ENCODE measurements at places on chromosomes 6 and 20.

GRCh38 chr20:46142124-46142523 lies 24.0 kb downstream of the CD40 start:
- DNase-seq, result no peak

DNA sequence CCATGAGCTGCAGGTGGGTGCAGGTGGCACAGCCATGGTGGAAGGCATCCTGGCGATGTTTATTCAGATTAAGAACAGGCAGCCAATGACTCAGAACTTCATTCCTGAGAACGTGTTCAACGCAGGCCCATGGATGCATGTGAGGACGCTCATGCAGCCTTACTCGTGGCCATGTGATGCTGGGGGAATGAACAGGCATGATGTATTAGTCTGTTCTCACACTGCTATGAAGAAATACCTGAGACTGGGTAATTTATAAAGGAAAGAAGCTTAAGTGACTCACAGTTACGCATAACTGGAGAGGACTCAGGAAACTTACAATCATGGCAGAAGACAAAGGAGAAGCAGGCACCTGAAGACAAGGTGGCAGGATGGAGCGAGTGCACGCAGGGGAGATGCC lies 146.6 kb downstream of the RNASET2 start:
- DNase-seq, result no peak

DNA sequence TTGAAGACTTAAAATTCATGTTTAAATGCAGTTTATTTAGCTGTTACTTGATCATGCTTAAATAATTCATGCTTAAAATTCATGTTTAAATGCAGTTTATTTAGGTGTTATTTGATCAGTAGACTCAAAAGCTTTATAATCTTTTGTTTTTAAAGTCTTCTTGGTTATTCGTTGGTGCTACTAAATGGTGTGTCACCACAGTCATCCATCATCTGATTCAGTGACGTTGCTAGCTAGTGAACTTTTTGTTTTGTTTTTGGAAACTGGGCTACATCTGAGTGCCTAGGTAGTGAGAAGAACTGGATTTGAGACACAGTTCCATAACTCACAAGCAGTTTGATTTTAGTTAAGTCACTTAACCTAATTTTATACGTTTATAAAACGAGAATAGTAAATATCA lies 20.9 kb downstream of the SCAF8 start:
- peak; percentile 40 for DNase-seq

- no peak for DNase-seq
These were observed 11.7 kb downstream of the SMLR1 start for GRCh38 chr6:130838951-130839350.

GRCh38 chr6:111558690-111559187 lies 46.9 kb downstream of the TRAF3IP2 start:
- no peak for DNase-seq

GRCh38 chr6:15819226-15819625 lies 156.4 kb upstream of the DTNBP1 start:
- DNase-seq, result no peak

DNA sequence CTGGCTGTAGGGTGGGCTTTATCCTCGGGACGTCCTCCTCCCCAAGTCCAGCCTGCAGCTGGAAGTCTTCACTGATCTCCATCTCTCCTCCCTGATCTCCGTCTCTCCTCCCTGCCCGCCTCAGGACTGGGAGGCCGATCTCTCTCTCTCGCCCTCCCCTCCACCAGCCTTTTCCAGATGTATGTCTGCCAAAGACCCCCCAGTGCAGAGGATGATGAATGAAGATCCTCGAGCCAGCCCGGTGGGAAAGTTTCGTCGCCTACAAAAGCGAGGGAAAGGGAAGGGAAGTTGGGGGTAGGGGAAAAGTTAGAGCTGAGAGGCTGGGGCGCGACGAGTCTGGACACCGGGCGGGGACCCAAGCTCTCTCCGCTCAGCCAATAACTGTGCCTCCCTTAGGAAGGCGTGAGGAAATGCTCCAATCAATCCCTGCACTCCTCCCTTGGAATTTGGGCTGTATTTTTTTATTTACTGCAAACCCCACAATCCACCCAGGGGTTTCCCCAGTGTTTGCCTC lies 595 bp upstream of the SRF start:
- peak; percentile 86 for DNase-seq

GRCh38 chr6:44041461-44042260 lies 85.6 kb downstream of the MRPL14 start:
- no peak for DNase-seq

GRCh38 chr20:1463971-1464570 lies 2.6 kb downstream of the NSFL1C start:
- DNase-seq, result peak; percentile 36

DNA sequence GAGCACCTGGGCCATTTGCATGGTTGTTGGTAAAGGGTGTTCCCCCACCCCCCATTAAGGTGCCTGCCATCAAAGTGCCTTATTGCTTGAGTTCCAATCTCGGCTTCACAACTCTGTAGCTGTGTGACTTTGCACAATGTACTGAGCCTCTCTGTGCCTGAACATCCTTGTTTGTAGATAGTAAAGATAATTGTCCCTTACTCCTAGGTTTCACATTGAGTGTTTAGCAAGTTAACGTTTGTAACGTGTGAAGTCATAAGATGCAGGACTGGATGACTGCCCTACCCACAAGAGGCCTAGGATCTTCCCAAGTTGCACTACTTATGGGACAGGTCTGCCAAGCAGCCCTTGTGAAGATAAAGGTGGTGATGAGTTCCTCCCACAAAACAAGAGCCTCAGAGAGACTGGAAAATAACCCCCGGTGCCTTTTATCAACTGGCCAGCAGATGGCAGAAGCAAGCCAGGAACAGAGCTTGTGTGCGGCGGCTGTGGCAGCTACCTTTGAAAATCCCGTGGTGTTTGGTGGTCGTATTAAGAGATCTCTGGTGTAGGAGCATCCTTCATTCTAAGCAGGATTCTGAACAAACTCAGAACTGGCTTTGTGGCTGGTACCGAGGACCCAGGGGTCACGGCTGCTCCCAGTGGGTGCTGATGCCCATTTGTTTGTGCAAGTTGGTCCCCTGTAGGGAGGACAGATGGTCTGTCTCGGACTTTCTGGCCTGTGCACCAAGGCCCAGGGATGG lies 99.1 kb downstream of the CDH26 start:
- DNase-seq, result peak; percentile 95

DNA sequence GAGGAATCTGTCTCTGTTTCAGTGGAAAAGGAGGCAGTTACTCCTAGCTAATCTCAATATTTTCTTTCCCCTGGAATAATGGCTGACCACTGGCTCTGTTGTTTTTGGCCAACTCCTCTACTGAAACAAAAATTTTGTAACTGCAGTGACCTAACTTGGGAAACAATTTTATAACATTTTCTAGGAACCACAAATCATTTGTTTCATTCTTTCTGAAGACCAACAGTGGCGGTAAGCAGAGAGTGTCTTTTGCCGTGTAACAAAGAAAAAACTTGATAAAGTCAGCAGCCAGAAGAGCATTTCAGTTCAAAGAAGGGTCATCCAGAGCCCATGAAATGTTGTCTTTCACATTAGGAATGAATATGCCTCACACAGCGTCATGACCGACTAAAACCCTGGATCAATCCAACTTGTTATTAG lies 11.8 kb upstream of the BFSP1 start:
- no peak for DNase-seq

- DNase-seq, result no peak
These were observed 46.8 kb downstream of the DSTN start for GRCh38 chr20:17616480-17617211.

GRCh38 chr20:47489448-47489872 lies 12.2 kb upstream of the NCOA3 start:
- peak; percentile 60 for DNase-seq

- DNase-seq, result no peak
These were observed 1.9 kb downstream of the SYNJ2 start for GRCh38 chr6:157983406-157984119.

DNA sequence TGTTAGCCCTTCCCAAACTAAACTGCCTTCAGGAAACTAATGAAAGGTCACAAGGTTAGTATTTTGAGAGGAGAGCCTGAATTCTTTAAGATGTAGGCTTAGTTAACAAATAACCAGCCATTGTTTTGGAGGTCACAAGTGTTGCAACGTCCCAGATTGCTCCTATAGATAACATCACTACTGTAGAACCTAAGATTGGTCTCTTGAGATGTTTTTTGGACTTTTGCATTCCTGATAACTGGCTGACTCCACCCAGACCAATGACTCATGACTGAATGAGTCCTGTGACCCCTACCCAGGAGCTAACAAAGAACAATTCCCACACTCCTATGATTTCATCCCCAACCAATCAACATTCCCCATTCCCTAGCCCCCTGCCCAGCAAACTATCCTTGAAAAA lies 178.8 kb downstream of the SCP2D1 start:
- no peak for DNase-seq

DNA sequence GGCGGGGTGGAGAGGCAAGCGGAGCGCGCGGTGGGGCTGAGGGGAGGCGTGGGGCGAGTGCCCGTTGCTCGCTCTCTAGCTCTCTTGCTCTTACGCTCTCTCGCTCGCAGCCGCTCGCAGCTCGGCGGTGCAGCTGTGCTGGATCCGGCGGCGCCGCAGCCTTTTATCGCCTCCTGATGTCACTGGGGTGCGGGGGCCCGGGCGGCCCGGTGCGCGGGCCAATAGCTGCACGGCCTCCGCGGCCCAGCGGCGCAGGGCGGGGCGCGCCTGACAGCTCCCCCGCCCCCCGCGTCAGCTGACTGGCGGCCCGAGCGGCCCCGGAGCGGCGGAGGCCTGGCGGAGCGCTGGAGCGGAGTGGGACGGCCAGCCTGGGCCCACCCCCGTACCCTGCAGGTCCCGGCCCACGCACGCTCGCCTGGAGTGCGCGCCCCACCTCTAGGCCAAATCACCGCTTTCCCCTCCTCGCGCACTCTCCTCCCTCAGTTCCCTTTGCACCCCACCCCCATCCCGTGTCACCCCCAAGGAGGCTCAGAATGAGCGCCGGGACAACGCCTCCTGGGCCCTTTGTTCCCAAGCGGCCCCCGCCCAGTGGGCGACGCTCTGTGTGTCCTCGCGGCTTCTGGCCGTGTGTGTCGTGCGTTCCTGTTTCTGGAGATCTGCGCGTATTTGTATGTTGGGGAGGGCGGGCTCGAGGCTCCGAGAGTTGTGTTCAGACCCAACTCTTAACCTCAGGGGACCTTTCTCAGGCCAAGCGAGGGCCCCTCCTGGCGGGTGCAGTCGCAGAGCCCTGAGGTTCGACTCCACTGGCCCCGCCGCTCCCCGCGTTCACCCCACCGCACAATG lies at the start of gene MAFB:
Gene MAFB, minus strand, starts transcription at position 137 of the 843 bp plus-strand sequence. CDS start 386 bp downstream, outside the sequence.
- DNase-seq, result peak; percentile 77

DNA sequence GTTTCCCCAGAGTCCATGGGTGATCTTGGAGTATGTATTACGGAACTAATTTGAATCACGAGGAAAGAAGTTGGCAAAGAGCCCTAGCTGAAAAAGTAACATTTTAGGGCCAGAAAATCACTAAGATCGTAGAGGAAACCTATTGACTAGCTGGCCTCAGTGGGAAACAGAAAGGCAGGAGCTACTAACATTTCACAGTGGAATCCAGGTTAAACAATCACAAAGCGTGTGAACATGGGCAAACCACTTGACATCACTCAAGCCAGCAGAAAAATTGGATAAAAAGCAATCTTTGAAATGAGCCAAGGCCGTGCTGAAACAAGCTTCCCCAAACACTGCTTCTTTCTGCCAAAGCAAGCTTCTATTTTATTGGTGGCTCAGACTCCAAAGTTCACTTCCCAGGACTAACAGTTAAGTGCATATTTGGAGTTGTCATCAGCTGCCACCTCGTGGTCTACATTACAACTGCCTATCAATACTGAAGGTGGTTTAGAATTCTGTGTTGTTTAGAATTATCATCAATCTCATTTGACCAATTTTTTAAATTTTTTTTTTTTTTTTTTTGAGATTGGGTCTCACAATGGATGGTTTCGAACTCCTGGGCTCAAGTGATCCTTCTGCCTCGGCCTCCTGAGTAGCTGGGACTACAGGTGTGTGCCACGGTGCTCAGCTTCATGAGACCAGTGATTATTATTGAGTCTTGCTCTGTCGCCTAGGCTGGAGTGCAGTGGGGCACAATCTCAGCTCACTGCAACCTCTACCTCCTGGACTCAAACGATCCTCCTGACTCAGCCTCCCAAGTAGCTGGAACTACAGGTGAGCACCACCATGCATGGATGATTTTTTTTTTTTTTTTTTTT lies 10.6 kb downstream of the RPS10 start:
- DNase-seq, result peak; percentile 90

DNA sequence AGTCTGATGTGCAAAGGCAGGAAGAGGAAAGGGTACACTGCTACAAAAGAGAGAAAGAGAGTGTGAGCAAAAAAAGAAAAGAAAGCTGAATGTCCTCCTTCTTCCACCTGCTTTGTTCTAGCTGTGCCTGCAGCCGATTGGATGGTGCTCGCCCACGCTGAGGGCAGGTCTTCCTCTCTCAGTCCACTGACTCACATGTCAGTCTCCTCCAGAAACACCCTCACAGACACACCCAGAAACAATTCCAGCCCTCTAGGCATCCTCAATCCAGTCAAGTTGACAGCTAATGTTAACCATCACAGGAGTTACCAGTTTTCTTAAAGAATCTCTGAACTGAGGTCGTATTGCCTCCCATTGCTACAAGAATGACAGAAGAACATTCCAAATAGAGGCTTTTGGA lies 411.9 kb upstream of the SASH1 start:
- DNase-seq, result no peak

- DNase-seq, result no peak
These were observed 23.1 kb upstream of the MRGBP start for GRCh38 chr20:62772990-62773844.

DNA sequence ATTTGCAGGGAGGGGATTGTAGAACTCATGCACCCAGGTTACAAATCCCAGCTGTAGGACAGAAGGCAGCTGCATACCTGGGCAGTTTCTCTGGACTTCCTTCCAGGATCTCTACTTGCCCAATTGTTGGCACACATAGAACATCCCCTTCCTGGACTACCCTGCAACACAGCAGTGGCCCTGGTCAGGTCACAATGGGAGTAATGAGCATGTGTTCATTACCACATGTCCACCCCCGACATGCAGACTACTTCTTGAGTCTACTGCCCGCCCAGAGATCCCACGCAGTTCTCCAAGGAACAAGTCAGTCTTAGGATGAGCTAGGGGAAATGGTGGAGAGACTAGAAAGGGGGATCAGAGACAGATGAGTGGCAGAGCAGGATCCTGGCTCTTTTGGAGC lies 5.1 kb downstream of the PEX6 start:
- DNase-seq, result no peak

- DNase-seq, result no peak
These were observed 55.2 kb downstream of the PTPN1 start for GRCh38 chr20:50565383-50565782.

GRCh38 chr6:104969108-104969507 lies 12.2 kb downstream of the LIN28B start:
- DNase-seq, result no peak

DNA sequence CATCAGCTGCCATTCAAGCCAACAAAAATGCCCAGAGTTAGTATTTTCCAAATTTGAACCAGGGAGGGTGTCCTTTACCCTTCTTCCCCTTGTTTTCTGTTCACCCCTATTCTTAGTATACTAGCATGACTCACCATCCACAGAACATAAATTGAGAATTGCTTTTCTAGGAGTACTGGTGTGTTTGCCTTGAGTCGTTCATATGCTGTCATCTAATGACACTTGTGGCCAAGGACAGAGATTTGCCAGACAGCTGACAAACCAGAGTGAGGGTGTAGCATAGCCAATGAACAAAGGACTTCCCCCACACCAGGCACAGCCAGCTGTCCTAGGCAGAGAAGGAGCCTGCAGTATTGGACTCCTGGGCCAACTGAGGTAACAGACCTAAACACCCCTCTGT lies 62.2 kb downstream of the FILIP1 start:
- DNase-seq, result no peak

GRCh38 chr6:112980676-112981075 lies 633.5 kb downstream of the RFPL4B start:
- no peak for DNase-seq
